ENCODE measurements at places on chromosomes 11 and 22.

- DNase-seq = no peak
Observed at GRCh38 chr22:27207266-27207665, 549.9 kb downstream of the MIAT start.

GRCh38 chr11:134481135-134481534 is 69.1 kb upstream of the B3GAT1 start:
- no peak for DNase-seq

DNA sequence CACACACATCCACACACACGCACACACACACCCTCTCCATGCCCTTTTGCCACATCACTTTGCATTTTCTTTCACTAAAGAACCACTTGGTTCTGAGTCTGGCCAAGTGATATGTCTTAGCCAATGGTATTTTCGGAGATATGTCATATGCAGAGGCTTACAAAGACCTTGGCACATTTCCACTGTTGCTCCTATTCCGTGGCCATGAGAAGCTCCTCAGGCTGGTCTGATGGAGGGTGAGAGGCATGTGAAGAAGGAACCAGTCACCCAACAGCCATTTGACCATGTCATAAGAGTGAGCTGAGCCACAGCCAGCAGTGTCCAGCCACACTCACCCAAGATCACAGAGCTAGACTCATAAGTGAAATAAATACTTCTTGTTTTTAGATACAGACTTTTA is 212.6 kb upstream of the NAV2 start:
- DNase-seq = no peak

DNA sequence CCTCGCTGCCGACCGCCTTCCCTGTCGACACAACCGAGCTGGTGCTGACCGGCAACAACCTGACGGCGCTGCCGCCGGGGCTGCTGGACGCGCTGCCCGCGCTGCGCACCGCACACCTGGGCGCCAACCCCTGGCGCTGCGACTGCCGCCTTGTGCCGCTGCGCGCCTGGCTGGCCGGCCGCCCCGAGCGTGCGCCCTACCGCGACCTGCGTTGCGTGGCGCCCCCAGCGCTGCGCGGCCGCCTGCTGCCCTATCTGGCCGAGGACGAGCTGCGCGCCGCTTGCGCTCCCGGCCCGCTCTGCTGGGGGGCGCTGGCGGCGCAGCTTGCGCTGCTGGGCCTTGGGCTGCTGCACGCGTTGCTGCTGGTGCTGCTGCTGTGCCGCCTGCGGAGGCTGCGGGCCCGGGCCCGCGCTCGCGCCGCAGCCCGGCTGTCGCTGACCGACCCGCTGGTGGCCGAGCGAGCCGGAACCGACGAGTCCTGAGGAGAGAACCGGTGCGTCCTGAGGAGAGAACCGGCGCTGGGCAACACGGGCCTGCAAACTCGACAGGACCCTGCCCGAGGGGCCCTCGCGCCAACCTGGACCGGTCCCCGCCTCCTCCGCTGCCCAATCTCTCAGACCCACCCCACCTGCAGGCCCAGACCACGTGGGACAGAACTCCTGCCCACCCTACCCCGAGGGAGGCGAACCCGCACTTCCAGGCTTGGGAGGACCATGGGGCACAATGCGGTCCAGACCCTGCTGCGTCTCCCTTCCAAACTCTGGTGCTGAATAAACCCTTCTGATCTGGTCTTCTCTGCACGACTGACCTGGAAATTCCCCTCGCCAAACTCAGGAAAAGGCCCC is 866 bp downstream of the GP1BB start:
- no peak for DNase-seq

- no peak for DNase-seq
Observed at GRCh38 chr11:19323502-19323901, 82.8 kb upstream of the E2F8 start.

DNA sequence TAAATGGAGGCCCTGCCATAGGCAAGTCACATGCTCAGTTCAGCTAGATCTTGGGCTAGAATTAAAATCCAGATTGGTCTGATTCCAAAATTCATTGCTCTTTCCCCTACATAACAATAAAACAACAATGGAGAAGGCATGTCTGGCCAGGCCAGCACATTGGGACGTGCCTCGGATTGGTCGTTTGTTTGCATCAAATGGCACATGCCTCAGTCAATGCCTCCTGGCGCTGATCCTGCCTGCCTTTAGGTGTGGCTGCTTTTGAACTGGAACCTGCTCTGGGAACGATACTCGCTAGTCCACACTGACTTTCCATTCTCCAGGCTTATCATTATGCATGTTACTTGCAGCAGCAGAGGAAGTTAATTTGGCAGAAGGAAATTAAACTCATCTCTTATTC is 322.1 kb downstream of the NELL1 start:
- no peak for DNase-seq

GRCh38 chr11:14380947-14381561 is 22.1 kb upstream of the RRAS2 start:
- DNase-seq = peak; percentile 27

GRCh38 chr11:28910926-28911325 is 802.7 kb downstream of the METTL15 start:
- no peak for DNase-seq

- DNase-seq = no peak
Observed at GRCh38 chr11:84384731-84385130, 1098.6 kb upstream of the CCDC90B start.

DNA sequence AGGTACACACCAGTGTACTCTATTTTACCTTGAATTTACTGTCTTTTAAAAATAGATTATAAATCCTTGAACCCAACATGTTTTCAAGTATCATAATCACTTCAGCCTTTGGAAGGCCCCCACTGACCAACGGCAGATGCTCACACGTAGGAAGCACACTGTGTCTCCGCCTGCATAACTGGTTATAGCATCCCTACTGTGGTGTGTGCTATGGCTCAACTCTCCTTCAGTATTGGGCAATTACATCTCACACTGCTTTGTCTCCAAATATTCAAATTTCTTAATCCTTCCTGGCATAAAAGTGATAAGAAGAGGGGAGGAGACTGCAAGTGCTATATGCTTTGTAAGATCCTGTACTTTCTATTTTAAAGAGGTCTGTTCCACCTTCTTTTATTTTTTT is 165.7 kb downstream of the CADM1 start:
- DNase-seq = no peak

DNA sequence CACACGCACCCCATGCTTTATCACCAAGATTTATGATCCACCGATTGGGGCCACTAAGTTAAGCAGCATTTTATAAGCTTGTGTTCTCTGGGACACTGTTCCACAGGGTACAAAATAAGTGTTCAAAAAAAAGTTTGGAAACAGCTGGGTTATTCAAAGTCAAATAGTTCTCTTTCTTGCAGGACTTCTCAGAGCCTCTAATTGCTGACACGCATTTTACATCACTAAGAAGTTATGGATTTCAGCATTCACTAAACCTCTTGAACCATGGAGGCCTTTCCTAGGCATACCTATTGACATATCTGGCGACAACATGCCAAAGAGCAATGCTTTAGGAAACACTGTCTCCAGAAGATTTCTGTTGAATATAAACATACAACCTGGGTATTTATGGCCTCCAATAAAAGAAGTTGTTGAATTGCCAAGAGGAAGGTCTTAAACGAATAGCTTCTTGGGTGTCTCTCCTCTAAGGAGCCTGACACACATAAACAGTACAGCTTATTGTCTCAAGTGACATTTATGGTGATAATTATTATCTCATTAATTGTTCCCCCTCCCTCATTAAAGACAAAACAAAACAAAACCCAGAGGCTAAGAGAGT is 147.1 kb upstream of the ARHGAP20 start:
- no peak for DNase-seq

DNA sequence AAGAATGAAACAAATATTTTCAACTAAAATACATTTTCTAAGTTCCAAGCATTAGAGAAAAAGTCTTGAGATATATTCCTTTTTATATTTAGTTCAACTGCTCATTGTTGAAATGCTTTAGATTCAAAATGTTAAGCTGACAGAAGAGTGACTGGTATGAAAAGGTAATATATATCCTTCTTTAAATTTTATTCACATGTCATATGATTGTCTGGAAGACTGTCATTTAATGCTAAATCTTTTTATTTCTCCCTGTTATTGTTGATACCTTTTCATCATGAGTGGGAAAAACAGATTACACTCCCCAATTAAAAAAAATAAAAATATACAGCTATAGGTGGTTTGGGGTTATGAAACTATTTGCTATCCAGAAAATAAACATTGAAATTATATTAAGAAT is 965.4 kb downstream of the JRKL start:
- no peak for DNase-seq

- no peak for DNase-seq
Observed at GRCh38 chr11:77191823-77192495, 63.9 kb downstream of the MYO7A start.

DNA sequence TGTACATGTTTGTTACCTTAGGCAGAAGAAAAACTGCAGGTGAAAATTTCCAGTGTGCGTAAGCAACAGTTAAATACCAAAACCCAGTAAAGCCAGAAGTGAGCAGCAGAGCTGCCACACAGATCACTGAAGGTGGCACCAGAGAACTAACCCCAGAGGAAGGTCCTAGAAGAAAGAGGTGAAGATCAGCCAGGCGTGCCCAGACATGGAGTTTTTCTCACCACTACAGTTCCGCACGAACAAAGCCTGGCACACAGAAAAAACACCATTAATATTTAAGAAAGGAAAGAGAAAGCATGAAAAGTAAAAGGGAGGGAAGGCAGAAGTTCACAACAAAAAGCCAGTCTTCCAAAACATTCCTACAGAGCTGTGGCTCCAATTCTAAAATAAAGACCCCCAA is 60.7 kb downstream of the STK33 start:
- DNase-seq = no peak

- DNase-seq = no peak
Observed at GRCh38 chr22:29987137-29987536, 93.1 kb upstream of the HORMAD2 start.

DNA sequence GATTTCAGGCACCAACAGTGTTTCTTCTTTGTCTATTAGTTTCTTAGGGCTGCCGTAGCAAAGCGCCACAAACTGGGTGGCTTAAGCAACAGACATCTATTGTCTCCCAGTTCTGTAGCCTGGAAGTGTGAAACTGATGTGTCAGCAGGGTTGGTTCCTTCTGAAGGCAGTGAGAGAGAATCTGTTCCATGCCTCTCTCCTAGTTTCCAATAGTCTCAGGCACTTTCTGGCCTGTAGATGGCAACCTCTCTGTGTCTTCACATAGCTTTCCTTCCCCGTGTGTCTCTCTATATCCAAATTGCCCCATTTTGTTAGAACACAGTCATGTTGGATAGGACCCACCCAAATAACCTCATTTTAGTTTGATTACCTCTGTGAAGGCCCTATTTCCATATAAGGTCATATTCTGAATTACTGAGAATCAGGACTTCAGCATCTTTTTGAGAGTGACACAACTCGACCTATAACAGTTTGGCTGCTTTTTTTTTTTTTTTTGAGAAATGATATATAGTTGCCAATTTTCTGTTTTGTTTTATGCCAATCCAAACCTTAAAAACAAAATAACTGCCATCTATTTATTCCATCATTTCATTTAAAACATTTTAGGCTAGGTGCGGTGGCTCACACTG is 108.2 kb downstream of the SLC36A4 start:
- no peak for DNase-seq

DNA sequence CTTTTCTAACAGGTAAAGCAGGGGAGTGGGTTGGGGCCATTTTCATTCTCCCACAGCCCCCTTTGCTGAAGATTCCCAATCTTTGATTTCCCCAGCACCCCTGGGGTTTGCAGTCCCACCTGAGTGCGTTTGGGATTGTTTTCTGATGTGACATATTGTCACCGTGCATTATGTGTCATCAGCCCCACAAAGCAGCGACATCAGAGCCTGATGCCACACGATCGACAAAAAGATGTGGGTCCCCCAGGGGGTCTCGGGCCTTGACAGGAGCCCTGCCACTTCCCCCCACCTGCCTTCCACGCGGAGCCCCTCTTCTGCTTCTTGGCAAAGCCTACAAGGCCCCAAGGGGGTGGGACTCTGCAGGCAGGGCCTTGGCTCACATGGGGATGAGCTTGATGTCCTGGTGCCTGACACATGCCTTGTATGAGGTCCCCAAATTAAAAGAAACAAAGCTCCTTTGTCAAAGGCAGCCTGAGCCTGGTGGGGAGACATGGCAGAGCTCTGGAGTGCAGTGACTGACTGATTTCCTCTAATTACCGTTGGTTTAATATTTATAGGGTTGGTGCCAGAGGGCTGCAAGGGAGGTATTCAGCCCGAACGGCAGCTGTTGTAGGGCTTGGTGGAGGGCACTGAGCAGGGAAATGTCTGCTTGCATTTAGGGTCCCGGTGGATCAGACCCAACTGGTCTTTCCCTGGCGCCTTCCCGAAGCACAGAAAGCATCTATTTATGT is 149.2 kb downstream of the MIAT start:
- no peak for DNase-seq

DNA sequence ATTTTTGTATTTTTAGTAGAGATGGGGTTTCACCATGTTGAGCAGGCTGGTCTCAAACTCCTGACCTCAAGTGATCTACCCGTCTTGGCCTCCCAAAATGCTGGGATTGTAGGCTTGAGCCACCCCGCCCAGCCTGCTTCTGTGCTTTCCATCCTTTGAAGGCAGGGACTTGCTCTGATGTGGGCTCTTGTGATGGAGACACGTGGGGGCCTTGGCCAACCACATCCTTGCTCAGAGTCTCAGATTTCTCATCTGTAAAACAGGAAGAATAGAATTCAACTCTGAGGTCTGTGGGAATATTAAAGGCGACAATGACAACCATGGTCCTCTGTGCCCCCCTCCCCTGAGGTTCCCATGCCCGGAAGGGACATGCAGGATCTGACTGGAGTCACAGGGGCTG is 3.8 kb upstream of the GGA1 start:
- DNase-seq = peak; percentile 24

DNA sequence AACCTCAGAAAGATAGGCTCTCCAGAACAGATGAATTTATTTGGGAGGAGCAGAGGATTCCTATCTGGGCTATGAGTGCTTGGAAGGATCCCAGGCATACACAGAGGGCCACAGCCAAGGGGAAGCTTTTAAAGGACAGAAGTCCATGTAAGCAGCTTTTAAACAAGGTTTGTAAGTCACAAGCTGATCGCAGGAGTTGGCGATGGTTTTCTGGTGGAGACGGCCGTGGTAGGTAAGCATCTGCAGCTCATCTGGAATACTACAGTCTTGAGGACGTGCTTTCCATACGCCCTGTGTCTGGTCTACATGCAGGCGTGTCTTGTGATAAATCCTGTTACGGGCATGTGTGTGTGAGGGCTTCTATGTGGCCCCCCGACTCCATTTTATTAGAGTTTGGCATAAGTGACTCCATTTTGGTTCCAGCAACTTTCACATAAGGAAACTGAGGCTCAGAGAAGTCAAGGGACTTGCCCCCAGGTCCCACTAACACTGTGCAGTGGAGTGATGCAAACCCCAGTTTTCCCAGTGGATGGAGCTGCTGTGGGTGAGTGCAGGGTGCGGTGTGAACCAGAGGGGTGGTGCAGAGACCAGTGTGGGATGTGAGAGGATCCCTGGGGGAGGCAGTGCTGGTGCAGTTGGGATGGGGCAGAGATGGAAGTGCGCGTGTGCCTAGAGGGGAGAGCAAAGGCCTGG is 11.8 kb upstream of the ACY3 start:
- no peak for DNase-seq

- DNase-seq = no peak
Observed at GRCh38 chr11:95671768-95672167, 117.8 kb downstream of the FAM76B start.

- no peak for DNase-seq
Observed at GRCh38 chr11:1825039-1825740, 9.6 kb upstream of the SYT8 start.
